Fibroblast of skin of left biceps (primary cell): ENCODE measurements at places on chromosomes 6 and 20.

GRCh38 chr6:53979468-53980067 is 131.7 kb upstream of the MLIP start:
- no peak for DNase-seq

GRCh38 chr20:63759377-63759901 is 19.9 kb downstream of the SLC2A4RG start:
- no peak for DNase-seq

DNA sequence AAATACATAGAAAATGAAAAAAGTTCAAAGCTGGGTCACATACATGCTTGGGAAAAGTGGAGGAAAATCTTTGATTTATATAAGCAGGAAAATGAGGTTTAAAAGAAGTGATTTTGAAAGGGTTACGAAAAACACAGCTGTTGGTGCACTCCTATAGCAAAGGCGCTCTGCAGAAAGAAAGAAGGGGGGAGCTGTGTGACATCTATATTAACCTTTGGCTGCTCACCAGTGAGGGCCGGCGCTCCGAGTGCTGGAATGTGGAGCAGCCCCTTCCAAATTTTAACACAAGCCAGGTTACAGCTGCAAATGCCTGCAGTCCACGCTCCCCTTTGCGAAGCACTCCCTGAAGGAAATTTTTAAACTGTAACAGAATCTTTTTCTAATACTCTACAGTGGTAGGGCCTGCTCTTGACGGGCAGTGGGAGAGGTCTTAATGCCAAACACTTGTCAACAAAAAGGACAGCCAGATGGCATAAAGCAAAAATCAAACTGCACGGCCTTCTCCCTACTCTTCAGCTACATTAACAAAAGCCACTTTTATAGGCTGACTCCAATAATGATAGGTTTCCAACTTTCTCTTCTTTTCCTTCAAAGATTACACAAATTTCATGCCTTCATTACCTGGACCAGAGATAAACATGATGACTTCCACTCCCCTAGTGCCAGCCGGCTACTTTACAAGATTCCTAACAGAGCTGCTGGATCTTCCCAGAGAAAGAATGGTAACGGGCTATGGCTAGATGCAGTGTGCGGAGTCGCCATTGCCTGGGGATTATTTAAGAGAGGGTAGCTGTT is 4.8 kb downstream of the BMP7 start:
- DNase-seq = no peak

GRCh38 chr6:108561742-108562502 is 1.2 kb downstream of the FOXO3 start:
- DNase-seq = no peak

DNA sequence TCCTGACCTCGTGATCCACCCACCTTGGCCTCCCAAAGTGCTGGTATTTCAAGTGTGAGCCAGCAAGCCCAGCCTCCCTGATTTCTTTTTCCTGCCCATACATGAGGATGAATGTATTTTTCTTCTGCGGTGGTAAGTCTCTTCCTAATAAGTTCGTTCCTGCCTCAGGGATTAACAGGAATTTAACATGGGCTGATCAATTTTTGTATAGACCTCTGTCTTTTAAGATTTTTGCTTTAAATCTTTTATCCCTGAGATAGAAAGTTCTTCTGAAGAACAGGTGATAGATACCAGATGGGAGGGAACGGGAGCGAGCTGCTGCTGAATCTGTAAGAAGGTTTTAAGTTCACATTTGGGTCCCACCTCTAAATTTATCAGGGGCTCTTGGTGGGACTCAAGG is 7.0 kb upstream of the ZNFX1 start:
- DNase-seq = no peak

DNA sequence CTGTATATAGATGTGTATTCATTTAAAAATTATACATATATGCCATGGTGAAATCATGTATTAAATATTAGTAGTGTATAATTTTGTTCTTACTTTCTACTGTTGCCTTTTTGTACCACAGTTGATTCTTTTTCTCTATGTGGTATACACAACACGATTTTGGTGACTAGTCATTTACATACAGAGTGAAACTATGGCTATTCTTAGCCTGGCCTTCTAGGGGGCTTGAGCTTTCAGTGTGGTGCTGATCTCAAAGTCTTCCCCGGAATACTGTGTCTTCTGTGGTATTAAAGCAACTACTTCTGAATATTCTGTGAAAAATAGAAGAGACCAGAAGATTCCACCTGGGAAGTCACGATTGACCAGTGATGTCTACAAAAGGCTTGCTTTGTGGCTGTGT is 301.9 kb downstream of the UTRN start:
- no peak for DNase-seq

DNA sequence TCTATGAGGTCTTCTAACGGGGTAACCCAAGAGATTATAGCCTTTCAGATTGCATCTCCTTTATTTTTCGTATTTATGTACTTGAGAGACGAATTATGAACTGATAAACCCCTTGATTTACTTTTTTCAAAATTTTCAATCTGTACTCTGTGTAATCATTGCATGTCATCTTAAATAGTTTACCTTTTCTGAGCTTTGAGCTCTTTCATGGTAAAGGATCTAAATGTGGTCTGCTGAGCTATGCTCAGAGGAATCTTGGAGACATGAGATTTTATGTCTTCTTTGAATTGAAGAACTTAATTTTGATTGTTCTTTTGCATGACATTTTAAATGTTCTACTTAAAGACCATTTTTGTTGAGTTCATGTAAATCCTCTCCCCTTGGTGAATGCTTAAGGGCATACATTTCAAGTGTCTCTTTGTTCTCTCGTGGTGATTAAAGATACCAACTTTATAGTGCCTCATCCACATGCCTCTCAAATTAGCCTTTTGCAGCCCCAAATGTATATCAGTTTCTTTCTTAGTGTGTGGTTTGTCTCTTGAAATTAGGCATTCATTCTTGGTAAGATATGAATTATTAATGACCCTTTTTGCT is 116.3 kb upstream of the SCGN start:
- DNase-seq = no peak

DNA sequence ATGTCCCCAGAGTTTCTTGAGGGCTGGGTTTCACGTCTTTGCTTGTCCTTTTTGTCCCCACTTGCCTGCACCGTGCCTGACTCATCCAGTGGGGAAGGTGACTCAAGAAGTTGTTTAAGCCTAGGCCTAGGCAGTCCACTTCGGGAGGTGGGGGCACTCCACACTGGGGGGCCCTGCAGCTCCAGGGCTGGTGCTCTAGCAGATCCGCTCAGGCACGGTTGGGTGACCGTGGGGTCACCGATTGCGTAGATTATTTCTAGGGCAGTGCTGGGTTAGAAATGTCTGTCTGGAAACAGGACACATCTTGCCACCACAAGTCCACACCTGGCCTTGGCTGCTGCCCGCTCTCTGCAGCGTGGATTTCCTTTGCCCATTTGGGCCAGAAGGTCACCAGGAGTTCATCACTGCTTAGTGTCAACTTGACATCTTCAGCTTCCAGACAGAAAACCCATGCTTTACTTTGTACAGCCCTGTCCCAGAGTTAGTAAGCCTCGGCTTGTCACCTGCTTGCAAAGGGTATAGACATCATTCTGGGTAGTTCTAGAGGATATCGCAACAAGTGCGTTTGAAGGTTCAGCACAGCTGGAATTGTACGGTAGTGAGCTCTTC is 13.6 kb upstream of the C20orf144 start:
- no peak for DNase-seq

GRCh38 chr6:143160439-143161220 is 99.9 kb downstream of the AIG1 start:
- no peak for DNase-seq

DNA sequence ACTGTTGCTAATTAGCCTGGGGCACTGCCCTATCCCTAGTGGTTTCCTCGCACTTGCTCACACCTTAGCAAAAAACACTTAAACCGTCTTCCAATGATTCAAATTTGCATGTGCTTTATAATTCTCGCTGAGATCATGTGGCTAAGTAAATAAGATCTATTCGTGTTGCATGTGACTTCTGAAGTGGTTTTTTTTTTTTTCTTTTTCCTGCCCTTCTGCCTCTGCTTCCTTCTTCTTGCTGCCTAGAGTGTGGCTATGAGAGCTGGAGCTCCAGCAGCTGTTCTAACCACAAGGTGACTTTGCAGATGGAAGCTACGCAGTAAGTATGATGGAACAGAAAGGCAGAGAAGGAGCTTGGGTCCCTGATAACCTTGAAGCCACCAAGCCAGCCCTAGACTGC is 36.5 kb downstream of the SULF2 start:
- DNase-seq = no peak

DNA sequence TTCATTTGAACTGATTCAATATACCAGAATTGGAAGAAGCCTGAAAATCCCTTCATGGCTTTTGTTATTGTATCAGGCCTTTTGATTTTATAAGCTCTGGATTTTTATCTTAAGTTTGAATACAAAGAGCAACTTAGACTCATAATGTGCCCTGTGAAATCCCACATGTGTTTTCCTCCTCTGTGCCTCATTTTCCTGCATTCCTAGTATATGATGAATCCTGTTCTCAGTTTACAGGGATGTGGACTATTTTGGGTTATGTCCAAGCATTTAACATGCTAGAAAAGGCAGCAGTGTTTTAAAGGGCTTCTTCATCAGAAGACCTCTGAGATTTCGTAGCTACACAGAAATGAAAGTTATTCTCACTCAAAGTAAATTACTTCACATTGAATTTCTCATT is 455.0 kb downstream of the RFPL4B start:
- peak; percentile 93 for DNase-seq

DNA sequence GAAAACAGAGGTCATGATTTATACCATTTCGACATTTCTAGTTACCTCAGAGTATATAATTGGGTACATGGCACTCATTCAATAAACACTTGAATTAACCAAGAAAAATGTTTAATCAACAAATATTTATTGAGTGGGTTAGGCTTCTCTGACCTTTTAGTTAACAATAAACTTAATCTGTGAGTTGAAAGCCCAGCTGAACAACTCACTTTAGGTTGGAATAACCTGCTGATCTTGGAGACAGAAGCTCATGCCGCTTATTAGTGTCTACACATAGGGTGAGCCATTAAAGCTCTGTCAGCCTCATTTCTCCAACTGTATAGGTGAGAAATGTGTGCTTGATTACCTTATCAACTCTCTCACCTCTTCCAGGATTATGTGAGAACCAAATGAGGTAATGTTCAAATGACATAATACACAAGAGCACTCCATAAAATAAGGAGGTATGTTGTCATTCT is 98.2 kb upstream of the DTNBP1 start:
- no peak for DNase-seq

DNA sequence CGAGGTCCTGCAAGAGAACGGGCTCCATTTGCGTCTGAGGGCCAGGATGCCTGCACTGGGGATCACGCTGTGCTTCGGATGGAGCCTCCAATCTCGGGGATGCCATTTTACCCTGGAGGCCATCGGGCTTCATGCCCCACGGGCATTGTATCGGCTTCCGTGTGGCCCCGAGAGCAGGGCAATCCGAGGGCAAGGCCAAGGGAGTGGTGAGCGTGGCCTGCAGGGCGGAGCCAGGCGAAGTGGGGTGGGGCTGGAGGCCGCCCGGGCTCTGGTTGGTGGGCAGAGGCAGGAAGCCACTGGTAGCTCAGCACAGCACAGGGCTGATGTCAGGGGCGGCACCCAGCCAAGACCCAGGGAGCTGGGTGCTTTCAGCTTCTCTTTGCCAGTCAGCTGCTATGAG is 57.5 kb upstream of the BHLHE23 start:
- DNase-seq = no peak

DNA sequence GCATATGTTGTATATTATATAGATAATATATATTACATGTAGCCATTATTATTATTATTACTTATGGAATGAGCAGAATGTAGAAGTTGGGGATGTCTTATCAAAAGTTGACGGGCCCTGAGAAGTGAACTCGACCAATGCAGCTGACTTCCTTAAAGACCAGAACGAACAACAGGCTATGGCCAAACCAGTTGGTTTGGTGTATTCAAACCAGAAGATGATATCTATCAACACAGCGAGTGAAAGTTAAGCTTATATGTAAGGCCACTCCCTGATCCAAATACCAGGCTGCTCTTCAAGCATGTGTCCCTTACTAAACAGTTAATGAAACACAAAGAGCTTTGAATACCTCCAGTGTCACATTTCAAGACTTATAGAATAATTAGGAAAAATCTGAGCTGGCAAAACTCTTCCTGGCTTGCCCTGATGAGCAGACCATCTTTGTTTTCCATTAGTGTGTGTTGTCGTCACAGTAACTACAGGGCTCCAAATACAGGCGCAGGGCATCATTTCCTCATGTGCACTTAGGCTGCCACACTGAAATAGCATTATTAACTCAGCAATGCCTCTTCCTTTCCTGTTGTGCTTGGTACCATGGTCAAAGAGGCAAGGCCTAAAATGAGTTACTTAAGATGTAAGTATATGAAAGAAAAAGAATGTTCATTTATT is 6.6 kb downstream of the FILIP1 start:
- no peak for DNase-seq

- DNase-seq = no peak
Observed at GRCh38 chr6:6891125-6891721, 216.5 kb upstream of the RREB1 start.

GRCh38 chr6:43774776-43775534 is 4.9 kb downstream of the VEGFA start:
- no peak for DNase-seq

GRCh38 chr6:105799056-105799455 is 287.1 kb upstream of the PRDM1 start:
- no peak for DNase-seq

- peak; percentile 62 for DNase-seq
Observed at GRCh38 chr6:101758368-101758767, 364.9 kb downstream of the GRIK2 start.

DNA sequence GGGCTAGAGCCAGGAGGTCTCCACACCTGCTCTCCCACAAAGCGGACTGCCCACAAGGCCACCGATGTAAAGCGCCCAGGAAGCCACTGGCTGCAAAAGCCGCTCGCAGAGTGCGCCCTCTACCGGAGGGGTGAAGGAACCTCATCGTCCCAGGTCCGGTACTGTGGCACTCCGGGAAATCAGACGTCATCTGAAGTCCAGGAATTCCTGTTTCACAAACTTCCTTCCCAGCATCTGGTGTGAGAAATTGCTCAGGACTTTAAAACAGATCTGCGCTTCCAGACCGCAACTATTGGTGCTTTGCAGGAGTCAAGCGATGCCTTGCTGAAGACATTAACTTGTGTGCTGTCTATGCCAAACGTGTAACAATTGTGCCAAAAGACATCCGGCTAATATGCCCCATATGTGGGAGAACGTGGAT is 115.1 kb upstream of the ARID1B start:
- peak; percentile 92 for DNase-seq

DNA sequence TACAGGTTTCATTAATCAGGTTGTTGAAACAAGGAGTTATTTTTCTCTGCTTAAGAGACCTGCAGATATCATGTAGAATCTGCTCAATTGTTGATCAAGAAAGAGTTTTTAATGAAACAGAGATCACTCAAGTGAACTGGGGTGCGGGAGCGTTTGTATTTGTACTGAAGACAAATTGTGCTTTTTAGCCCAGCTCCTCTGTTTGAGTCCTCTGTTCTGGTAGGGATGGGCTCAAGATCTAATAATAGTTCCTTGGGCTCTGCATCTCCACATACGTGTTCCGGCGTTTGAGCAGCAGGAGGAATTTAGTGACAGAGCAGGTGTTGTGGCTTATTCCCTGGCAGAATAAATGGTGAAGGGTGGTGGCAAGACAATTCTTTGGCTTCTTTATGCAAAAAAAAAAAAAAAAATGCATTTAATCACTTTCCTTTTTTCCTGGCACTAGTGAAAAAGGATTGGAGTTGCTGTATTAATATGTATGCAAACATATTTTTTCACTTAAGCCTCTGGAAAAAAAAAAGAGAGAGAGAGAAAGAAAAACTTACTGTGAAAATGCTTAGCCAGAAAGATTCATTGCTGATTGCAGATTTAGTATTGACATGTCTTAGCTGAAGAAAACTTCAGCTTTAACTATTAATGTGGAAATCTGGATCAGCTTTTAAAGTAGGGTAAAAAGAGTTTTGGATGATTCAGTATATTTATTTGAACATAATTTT is 4.0 kb downstream of the CITED2 start:
- no peak for DNase-seq
